Effector CD8-positive, alpha-beta T cell (primary cell): ENCODE measurements at places on chromosomes 16 and 17.

- DNase-seq = no peak
These were observed 2.0 kb downstream of the NHERF2 start for GRCh38 chr16:2028620-2029220.

DNA sequence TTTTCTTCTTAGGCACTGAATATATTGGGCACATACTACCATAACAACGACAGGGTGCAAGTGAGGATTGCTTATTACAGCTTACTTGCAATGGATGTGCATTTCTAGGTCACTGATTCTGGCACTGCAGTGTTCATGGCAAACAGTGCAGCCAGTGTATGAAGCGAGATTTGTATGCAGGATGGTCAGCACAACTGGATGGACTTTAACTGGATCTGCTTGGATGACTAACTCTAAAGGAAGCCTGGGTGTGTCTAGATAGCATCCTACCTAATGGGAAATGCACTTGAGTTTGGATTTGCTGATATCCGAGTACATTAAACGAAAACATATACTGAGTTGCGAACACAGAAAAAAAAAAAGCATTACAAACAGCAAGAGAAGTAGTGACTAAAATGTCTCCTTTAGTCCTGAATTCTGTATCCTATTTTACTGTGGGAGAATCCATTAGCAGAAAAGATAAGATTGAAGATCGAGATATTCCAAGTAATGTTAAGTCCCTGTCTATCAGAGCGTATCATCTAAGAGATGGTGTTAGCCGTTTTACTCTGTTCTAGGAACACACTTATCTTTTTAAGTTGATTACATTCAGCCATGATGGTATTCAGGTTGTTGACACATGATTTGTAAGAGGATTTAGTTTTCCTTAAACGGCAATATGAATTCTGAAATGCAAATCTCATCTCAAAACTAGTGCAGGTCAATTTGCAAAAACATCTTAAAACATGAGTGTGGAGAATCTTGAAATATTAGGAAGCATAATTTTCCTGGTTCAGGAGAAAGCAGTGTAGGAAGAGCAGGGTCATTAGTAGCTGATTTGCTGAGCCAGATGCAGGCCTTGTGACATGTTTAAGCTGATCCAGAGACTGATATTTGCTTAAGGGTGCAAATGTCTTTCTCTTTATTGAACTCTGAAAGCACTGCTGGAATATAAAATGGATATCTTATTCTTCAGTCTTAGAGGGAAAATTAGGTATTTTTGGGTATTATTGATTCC is 142.6 kb upstream of the CPHXL start:
- DNase-seq = no peak

DNA sequence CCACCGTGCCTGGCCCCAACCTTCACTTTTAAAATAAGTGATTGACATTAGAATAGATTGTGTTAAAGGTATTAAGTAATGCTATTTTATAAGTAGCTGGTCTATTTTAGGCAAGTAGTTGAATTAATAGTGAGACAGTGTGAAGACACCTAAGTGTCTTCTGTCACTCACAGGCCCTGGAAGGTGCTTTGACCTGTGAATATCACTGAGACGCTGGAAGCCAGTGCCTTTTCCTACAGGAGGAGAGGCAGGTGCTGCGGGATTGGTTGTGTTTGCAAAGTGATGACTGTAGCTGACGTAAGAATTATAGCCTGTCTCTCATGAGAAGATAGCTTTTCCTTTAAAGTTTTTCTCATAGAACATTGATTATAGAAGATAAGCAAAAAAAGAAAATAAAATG is 45.0 kb downstream of the RAB11FIP3 start:
- DNase-seq = no peak

DNA sequence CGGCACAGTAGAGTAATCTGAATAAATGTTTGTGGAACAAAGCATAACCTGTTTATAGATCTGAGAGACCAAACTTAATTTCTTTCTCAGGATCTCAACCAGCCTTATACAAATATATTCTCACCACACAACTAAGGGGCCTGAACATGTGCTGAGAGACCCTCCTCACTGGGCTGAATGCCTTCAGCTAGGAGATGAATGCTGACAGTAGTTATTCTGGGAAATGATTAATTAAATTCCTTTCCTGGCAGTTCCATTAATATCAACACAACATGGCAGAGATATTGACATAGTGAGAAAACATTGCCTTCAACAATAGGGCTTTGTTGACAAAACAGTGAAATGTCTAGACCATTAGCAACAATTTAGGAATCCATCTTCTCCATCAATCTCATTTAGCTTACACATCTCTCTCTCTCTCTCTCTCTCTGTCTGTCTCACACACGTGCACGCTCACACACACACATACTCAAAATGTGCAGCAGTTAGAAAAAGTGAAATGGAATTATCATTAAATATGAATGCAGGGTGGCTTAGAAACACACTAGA is 780.8 kb upstream of the CDH8 start:
- DNase-seq = no peak

GRCh38 chr16:13920510-13920818 is 510 bp downstream of the ERCC4 start:
- no peak for DNase-seq

DNA sequence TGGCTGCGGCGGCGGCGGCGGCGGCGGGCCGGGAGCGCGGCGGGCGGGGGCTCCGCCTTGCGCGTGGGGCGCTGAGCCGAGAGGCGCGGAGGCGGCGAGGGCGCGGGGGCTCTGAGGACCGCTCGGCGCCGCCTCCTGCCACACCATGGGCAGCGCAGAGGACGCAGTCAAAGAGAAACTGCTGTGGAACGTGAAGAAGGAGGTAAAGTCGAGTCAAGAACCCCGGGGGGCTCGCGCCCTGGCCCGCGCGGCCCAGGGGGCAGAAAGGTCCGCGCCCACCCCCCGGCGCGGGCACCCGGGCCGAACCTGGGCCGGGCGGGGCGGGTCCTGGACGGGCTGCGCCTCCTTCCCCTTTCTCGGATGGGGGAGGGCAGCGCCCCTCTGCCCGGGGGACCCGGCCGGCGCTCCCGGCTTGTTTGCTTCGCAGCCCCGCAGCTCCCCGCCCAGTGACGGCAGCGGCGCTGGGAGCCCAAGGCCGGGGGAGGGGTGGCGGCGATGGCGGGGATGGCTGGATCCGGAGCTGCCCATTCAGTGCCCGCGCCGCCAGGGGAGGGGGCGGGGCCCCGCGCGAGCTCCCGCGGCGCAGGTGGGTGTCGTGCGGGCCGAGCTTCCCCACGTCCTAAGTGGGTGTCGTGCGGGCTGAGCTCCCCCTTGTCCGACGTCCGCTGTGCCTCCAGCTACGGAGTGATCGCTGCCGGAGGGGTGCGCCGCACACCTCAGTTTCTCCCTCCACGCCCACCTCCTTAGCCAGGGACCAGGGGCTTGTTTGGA is 428 bp downstream of the SGSM2 start:
- peak; percentile 42 for DNase-seq

GRCh38 chr16:70703041-70703834 is 17.4 kb upstream of the MTSS2 start:
- no peak for DNase-seq

- peak; percentile 41 for DNase-seq
These were observed at the start of gene SEPTIN1 for GRCh38 chr16:30382111-30382881. TSS of gene SEPTIN1 (minus strand) at chr16:30382561. CDS start at chr16:30382542, 19 bp downstream.

GRCh38 chr17:49959183-49959935 is 9.6 kb upstream of the DLX4 start:
- no peak for DNase-seq

DNA sequence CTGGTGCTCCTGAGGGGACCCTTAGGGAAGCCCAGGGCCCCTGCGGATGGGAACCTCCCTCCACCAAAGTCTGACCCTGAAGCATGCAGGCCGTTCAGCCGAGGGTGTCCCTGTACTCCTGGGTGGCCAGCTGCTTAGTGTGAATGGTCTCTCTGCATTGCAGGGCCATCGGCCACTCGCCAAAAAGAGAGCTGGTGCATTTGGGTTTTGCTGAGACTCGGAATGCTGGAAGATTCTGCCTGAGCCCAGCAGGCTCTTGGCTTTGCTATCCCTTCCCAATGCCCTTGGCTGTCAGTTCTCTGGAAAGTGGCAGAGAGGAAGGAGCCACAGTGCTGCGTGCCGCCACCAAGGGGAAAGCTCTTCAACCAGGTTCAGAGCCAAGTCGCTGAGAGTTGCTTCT is 2.8 kb downstream of the MEOX1 start:
- no peak for DNase-seq

DNA sequence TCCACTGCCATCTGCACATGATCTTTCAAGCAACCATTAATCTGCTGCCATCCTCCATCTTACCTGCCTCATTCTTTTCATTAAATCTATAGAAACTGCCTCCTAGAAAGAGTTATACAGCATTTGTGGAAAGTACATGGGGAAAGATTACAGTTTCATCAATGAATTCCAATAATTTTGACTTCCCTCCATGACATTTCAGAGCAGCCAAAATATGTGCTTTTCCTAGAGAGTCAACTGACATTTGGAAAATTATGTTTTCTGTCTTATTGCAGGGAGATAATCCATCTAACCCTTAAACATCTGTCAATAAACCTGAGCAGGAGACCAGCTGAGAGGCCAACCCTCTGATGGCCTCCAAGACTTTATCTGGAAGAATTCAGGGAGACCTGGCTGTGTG is 147.0 kb upstream of the CDH5 start:
- DNase-seq = no peak

- DNase-seq = no peak
These were observed 15.8 kb downstream of the CMTR2 start for GRCh38 chr16:71273384-71273783.

- peak; percentile 20 for DNase-seq
These were observed 481 bp downstream of the CNTROB start for GRCh38 chr17:7932483-7932891.
